Fibroblast of skin of right biceps (primary cell): ENCODE measurements at places on chromosomes 4 and X.

DNA sequence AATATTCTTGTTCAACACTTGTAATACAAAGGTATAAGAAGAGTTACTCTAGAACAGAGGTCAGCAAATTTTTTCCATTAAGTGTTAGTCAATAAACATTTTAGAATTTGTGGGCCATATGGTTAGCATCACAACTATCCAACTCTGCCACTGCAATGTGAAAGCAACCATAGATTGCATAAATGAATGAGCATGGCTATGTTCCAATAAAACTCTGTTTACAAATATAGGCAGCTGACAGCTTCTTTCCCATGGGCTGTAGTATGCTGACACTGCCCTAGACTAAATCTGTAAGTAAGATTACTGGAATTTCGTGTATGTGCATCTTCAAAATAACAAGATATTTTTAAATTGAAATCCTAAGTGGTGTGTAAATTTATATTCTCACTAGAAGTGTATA lies 73.7 kb downstream of the GABRA2 start:
- no peak for DNase-seq

GRCh38 chrX:79400623-79401022 lies 33.5 kb upstream of the ITM2A start:
- DNase-seq: no peak

DNA sequence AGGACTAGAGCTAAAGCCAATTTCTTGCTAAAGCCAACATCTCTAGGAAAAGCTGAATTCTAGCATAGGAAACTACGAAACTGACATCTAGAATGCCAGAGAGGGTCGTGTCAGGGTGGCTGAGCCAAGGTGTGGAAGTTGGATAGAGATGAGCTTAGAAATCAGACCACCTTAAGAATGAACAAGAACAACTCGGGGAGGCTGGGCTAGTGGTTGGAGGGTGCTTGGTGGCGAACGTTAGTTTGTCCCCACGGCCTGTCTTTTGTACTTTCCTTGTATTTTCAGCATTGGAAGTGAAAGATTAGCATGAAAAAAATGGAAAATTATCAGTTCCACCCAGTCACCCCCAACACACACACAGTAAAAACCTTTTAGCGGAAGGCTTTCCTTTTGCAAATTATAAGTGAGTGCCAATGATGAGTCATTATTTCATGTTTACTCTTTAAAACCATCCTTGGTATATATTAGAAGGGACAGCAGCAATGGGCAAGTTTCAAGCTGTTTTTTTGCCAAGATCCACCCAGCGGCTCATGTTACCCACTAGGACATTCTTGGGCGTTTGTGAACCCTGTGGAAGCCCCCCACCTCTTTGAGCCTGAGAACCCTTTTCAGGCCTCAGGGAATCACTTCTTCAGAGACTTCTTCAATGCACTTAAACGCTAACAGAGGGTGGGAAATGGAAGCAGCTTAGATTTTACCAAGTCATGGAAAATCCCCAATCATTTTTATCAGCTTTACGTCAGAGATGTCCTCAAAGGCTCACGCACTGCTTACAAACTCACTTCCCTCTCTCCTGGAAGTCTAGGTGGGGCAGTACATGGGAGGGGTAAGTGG lies 4.9 kb upstream of the PPEF1 start:
- peak; percentile 5 for DNase-seq

- no peak for DNase-seq
Observed at GRCh38 chr4:13543032-13543838, 1.1 kb downstream of the NKX3-2 start.

GRCh38 chrX:2434270-2435163 lies 66.3 kb downstream of the DHRSX start:
- no peak for DNase-seq

- no peak for DNase-seq
Observed at GRCh38 chr4:155512817-155513216, 136.1 kb upstream of the MAP9 start.

- DNase-seq: no peak
Observed at GRCh38 chrX:40573763-40574162, 7.0 kb upstream of the ATP6AP2 start.

DNA sequence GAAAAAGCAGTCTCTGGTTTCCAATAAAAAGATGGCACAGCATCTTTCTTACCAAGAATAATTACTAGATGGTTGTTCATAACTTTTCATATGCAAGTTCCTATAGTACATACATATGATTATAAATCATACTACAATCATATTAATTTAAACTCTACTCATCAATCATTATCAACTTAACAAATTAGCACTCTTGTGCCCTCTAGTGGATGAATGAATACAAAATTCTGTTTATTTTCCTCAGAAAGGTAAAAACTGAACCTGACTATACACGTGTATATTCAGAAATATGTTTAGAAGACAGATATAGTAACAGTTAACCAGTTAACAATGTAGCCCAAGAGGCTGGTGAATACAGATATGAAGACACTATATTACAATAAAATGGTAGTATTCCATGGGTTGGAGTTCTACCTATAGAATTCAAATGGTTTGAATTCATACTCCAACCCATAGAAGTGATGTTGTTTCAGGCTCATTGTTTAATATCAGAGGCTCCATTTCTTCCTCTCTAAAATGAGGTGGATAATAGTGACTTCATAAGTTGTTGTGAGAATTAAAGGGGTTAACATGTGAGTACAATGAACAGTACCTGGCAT lies 100.0 kb downstream of the ADAMTS3 start:
- DNase-seq: peak; percentile 17

DNA sequence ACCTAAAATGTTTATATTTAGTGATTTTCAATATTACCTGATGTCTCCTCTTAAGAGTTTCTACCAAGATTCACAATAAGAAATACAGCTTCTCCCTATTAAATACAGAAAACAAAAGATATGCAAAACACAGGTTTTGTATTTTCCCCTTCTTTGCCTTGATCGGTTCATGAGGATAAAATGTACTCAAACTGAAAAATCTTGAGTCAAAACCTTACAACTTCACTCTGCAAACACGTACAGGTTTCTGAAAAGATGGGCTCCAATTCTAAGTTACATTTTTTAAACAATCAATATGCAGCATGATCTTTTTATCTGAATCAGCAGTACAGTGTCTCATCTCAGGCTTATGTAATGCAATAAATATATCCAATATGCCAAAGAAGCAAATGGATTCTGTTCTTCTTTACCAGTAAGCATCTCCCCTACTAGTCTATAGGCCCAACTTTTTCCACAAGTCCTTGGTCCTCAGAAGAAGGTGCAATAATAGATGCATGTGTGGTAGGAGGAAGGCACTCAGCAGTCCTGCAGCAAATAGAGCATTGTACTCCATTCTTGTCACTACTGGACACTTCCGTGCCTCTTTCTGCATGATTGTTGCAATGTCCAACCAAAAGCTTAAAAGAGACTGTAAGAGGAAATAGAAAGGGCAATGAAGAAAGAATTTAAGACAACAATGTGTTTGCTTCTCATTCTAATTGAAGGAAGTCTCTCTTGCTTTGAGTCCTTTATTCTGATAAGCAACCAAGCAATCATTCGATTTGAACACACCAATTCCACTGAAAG lies 3.2 kb downstream of the MAPK10 start:
- no peak for DNase-seq

- peak; percentile 10 for DNase-seq
Observed at GRCh38 chr4:30094887-30095286, 625.3 kb upstream of the PCDH7 start.

GRCh38 chrX:153526042-153526441 lies 8.6 kb downstream of the ATP2B3 start:
- DNase-seq: no peak

DNA sequence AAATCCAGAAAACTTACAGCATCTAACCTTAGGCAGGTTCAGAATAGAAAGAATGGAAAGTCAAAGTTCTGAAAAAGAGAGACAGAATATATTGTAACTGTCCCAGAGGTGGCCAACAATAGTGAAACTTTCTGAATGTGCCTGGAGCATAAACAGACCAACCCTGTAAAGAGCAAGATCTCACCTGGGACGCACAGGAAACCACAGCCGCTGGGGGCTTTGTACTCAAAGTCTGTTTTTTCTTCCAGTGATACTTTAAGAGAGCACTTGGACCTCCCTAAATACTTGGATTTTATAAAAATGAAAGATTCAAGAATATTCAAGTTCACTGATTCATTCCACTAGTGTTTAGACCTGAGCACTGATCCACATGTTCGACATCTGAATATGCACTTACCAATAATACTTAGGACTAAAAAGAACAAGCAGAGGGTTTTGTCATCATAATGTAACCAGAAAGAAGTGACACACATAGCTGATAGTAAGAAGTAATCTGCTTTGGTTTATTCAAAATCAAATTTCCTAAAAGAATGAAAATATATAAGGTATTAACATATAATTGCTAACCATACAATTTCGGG lies 35.3 kb downstream of the ARAP2 start:
- no peak for DNase-seq

DNA sequence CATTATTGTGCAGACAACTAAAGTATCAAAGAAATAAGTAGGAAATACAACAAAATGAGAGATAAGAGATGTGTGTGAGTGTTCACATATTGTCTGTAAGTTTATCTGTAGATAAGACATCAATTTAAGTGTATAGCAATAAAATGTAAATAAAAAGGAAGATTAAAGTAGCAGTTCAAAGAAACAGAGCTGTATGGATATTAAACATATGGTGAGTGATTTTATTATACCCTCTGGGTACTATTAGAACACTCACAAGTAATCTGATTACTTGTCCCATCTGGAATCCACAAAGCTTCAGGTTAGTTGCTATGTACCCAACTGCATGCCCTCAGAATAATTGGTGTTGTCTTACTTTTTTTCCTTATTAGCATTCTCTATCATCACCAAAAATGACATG lies 747.9 kb upstream of the ADGRL3 start:
- DNase-seq: no peak
